Thymus (tissue), 14 donors: ENCODE measurements at places on chromosomes 1 and 21.

DNA sequence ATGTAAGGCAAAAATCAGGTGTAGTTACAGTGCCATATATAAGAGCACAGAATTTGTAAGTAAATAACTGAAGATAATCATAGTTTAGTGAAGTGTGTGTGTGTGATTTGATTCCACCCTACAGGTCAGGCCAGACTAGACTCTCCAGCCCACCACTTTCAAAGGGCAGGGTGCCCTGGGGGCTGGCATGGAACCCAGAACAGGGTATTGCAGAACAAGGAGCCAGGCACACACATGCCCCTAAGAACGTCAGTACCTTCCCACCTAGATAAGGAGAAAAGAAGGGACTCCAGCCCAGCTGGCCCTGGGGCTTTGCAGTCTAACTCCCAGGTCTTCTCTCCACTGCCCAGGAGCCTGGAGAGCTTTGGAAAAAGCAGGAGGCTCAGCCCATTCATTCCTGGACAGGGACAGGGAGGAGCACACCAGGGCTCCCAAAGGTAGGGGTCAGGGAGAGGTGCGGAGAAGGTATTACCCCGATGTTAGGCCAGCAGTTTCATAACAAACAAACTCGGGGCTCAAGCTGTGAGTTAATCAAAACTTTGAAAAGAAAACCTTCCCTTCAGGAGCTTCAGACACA, 149.7 kb upstream of the VANGL1 start:
- no peaks in the 10 kb centered on the region for H3K36me3 ChIP-seq
- DNase-seq: no peak
- H3K4me1 ChIP-seq: no peaks in the 10 kb centered on the region

GRCh38 chr1:54415991-54416390, 9.8 kb upstream of the SSBP3 start:
- H3K27me3 ChIP-seq: no peaks in the 10 kb centered on the region
- H3K4me3 ChIP-seq: no peak overlapping the region
- no peak overlapping the region for H3K27ac ChIP-seq
- no peaks in the 10 kb centered on the region for H3K36me3 ChIP-seq
- H3K4me1 ChIP-seq: peaks cover 19% of the 10 kb centered on the region
- DNase-seq: no peak

DNA sequence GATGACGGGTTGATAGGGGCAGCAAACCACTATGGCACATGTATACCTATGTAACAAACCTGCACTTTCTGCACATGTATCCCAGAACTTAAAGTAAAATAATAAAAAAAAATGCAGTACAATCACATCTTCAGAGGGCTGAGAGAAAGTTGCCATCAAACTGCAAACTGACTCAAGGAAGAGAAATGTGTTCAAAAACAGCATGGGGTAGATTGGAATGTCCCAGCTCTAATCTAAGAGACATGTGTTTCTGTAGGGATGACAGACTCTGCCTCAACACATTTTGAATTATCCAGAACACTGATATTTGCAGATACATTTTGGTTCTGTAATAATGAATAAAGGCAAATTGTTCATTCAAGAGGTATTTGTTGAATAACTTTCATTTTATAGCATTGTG, 171.2 kb upstream of the RUNX1 start:
- H3K4me3 ChIP-seq: no peak overlapping the region
- no peaks in the 10 kb centered on the region for H3K36me3 ChIP-seq
- no peak for DNase-seq
- H3K27me3 ChIP-seq: no peaks in the 10 kb centered on the region
- H3K27ac ChIP-seq: no peak overlapping the region
- H3K4me1 ChIP-seq: peaks cover 18% of the 10 kb centered on the region

GRCh38 chr1:34320053-34320669, 143.5 kb downstream of the C1orf94 start:
- H3K27ac ChIP-seq: no peak overlapping the region
- no peaks in the 10 kb centered on the region for H3K27me3 ChIP-seq
- no peaks in the 10 kb centered on the region for H3K36me3 ChIP-seq
- no peak overlapping the region for H3K4me3 ChIP-seq
- H3K4me1 ChIP-seq: no peaks in the 10 kb centered on the region

- no peak overlapping the region for H3K27ac ChIP-seq
- no peaks in the 10 kb centered on the region for H3K36me3 ChIP-seq
- peaks cover 9% of the 10 kb centered on the region for H3K4me1 ChIP-seq
- H3K4me3 ChIP-seq: no peak overlapping the region
- H3K27me3 ChIP-seq: no peaks in the 10 kb centered on the region
These were observed 73.6 kb downstream of the ZNF281 start for GRCh38 chr1:200336101-200336845.

DNA sequence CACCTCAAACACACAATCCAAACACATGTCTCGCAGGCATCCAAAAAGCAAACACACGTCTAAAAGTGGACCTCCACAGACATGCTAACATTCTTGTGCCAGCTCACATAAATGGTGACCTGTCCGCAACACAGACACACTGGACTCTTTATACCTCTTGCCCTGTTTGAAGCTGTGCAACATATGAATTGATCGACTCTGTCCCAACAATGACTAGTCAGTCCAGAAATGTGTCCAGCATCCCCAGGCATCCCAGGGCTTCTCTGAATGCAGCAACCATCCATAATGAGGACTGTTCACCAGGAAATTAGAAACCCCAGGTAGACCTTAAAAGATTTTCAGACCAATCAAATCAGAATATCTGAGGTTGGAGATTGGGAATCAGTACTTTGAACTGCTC, 3.2 kb downstream of the DDR2 start:
- no peaks in the 10 kb centered on the region for H3K4me1 ChIP-seq
- no peak overlapping the region for H3K4me3 ChIP-seq
- DNase-seq: no peak
- no peaks in the 10 kb centered on the region for H3K36me3 ChIP-seq
- H3K27ac ChIP-seq: no peak overlapping the region

DNA sequence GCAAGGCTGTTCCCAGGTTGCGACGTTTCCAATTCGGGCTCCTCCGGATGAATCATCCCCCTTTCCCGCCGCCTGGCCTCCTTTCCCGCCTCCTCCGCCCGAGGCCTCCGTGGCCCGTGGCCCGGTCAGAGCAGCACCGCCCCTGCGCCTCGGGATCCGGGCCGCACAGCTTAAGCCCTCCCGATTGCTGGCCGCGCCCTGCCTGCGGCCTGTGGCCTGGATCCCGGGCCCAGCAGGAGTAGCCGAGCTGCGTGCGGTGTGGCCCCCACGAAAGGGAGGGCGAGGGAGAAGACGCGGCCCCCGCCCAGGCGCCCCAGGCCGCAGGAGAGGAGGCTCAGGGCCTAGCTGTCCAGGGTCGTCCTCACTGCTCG, 1.0 kb downstream of the TMEM200B start:
- no peak for DNase-seq
- no peak overlapping the region for H3K4me3 ChIP-seq
- H3K4me1 ChIP-seq: peaks cover 15% of the 10 kb centered on the region

- peaks cover 39% of the 10 kb centered on the region for H3K4me1 ChIP-seq
- no peak overlapping the region for H3K4me3 ChIP-seq
- DNase-seq: no peak
- H3K27ac ChIP-seq: no peak overlapping the region
- H3K27me3 ChIP-seq: no peaks in the 10 kb centered on the region
These were observed 4.9 kb downstream of the NIPAL3 start for GRCh38 chr1:24420547-24420946.

GRCh38 chr1:215539803-215540570, 27.1 kb upstream of the KCTD3 start:
- H3K4me3 ChIP-seq: no peak overlapping the region
- no peak overlapping the region for H3K27ac ChIP-seq
- no peaks in the 10 kb centered on the region for H3K36me3 ChIP-seq
- H3K4me1 ChIP-seq: no peaks in the 10 kb centered on the region

- H3K27me3 ChIP-seq: no peaks in the 10 kb centered on the region
- H3K36me3 ChIP-seq: no peaks in the 10 kb centered on the region
- no peak overlapping the region for H3K27ac ChIP-seq
- no peak overlapping the region for H3K4me3 ChIP-seq
- DNase-seq: no peak
These were observed 100.8 kb upstream of the DSCAM start for GRCh38 chr21:40947713-40948112.

DNA sequence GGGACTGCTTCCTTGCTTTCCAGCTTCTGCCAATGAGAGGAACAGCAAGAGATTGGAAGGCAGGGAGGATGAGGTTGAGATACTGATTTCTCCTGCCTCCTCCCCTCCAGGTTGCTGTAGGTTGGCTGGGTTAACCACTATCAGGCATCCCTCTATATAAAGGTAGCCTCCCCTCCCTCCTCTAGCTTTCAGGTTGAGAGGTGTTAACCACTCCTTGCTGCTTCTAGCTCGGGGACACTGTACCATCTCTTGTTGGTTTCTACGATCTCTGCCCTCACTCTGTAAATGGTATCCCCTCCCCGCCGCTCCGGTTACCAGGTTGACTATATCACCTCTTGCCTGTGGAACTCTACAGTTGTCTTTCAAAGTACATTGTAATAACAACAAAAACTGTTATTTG, 16.7 kb downstream of the LPAR3 start:
- no peak overlapping the region for H3K27ac ChIP-seq
- DNase-seq: no peak
- H3K4me3 ChIP-seq: no peak overlapping the region
- H3K27me3 ChIP-seq: no peaks in the 10 kb centered on the region
- no peaks in the 10 kb centered on the region for H3K4me1 ChIP-seq
- no peaks in the 10 kb centered on the region for H3K36me3 ChIP-seq

DNA sequence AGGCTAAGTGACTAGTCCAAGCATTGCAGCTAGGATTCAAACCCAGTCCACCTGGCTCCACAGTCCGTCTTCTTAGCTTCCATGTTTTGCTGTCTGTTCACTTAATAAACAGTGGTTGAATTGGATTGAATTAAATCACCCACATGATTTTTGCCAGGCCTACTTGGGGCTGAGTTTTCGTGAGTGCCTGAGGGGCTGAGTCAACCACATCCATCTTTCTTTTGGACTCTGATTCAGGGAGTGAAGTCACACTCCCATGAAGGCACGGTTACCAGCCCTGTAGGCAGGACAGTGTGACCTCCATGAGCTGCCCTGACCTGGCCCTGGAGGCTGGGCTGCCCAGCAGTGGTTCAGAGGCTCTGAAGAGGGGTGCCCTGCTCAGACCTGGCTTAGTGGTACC, 123.7 kb downstream of the ACTL8 start:
- no peaks in the 10 kb centered on the region for H3K36me3 ChIP-seq
- H3K4me3 ChIP-seq: no peak overlapping the region
- H3K27ac ChIP-seq: no peak overlapping the region
- no peak for DNase-seq

GRCh38 chr21:37429356-37429755, 62.8 kb downstream of the DYRK1A start:
- DNase-seq: no peak
- H3K27ac ChIP-seq: peak overlapping the region; percentile 4
- peaks cover 19% of the 10 kb centered on the region for H3K4me1 ChIP-seq
- no peak overlapping the region for H3K4me3 ChIP-seq

DNA sequence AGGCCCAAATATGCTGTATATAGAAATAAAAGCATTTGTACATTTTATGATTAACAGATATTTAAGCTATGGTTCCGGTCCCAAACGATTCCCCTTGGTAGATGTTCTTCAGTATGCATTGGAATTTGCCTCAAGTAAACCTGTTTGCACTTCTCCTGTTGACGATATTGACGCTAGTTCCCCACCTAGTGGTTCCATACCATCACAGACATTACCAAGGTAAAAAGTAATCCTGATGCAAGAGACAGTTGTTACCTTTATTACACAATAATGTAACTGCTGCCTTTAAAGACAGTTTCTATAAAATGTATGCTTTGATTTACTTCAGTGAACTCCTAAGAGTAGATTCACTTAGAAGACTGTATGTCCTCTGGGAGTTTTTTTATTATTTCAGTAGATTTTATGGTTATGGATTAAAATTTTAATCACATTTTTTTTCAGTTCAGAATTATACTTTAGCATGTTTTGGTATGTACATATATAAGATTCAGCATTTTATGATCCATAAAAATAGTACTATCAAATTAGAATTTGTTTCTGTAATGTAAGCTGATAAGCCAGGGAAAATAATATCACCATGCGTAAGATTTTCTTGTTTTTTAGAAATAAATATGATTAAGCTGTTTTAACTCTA, 96.5 kb downstream of the USP25 start:
- no peaks in the 10 kb centered on the region for H3K27me3 ChIP-seq
- DNase-seq: peak; percentile 52
- H3K4me3 ChIP-seq: no peak overlapping the region

GRCh38 chr1:67500413-67500959, 70.3 kb upstream of the SERBP1 start:
- H3K27me3 ChIP-seq: no peaks in the 10 kb centered on the region
- no peaks in the 10 kb centered on the region for H3K4me1 ChIP-seq
- DNase-seq: peak; percentile 83
- no peak overlapping the region for H3K4me3 ChIP-seq
- H3K36me3 ChIP-seq: no peaks in the 10 kb centered on the region

- H3K27me3 ChIP-seq: no peaks in the 10 kb centered on the region
- H3K27ac ChIP-seq: no peak overlapping the region
- no peaks in the 10 kb centered on the region for H3K4me1 ChIP-seq
- H3K36me3 ChIP-seq: no peaks in the 10 kb centered on the region
These were observed 38.3 kb upstream of the PAX7 start for GRCh38 chr1:18592368-18592767.

GRCh38 chr1:13782634-13783360, 82.8 kb downstream of the PRDM2 start:
- peak overlapping the region; percentile 52 for H3K27ac ChIP-seq
- no peaks in the 10 kb centered on the region for H3K4me1 ChIP-seq
- no peak for DNase-seq
- H3K4me3 ChIP-seq: peak overlapping the region; percentile 0
- H3K36me3 ChIP-seq: peaks cover 53% of the 10 kb centered on the region

DNA sequence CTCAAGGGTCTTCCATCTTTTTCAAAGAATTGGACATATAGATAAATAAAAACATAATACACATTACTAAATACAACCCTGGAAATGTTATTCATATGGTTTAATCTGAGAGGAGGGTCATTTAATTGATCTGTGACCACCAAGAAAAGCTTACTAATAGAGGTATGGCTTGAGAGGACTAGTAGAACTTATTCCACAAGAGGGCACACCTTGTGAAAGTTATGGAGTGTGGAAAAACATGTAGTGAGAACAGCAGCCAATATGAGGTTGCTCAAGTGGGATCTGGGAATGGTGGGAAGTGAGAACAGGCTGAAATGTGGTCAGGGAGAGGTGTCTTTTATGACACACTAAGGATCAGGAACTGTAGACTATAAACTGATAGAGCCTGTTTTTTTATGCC, 973.5 kb upstream of the B3GALT2 start:
- H3K4me3 ChIP-seq: no peak overlapping the region
- H3K4me1 ChIP-seq: no peaks in the 10 kb centered on the region
- DNase-seq: no peak
- H3K27me3 ChIP-seq: no peaks in the 10 kb centered on the region
- H3K36me3 ChIP-seq: no peaks in the 10 kb centered on the region
